NCI-H460 (cell line): ENCODE measurements at places on chromosomes 7 and 10.

DNA sequence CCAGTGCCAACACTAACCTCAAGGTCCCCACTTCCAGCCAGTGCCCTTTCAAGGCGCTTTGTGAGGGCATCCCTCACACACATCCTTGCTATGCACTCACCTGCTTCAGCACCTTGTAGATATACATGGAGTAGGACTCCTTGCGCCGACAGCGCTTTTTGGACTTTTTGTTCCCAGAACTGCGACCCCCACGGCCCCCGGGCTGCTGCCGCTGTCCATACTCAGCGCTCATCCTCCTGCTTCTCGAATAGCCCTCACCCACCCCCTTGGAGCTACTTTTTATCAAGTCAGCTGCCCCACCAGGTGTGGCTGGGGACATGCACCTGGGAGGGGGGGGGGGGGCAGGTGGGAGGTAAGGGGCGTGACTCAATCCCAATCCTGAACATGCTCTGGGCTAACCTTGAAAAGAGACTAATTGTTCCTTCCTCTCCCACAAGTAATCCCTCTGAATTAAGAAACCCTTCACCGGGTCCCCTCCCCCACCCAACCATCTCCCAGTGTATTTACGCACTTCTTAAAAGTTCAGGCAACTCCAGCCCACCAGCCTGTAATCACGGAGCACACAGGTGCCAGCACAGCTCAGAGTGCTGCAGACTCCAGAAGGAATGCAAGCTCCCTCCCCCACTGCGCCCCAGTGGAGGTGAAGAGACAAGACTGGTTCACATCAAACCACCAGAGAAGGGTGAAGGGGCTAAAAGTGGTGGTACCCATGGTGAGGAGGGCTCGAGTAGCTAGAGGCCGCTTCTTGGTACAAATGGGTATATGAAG is at the start of gene H2BK1:
Gene H2BK1, minus strand, starts transcription at position 402 of the 768 bp plus-strand sequence. Its CDS starts 170 bp downstream, at position 232.
- no peak for DNase-seq

DNA sequence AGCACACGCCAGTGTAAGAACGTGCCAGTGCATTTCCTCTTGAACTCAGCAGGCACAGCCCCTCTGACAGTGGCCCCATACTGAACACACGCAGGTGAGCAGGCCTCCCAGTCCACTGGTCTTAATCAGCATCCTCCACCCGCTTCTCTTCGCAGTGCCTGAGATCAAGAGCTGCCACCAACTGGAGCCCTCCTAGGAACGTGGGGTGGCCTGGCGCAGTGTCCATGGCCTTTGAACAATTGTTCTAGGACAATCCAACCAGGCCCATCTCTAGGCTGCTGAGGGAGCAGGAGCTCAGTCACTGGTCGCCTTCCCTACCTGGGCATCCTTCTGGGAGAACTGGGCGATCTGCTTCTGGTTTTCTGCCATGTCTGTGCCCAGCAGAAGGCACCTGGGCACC is 15.2 kb downstream of the PYROXD2 start:
- no peak for DNase-seq

- no peak for DNase-seq
Measured at GRCh38 chr7:133044722-133045473, 37.0 kb downstream of the CHCHD3 start.

- no peak for DNase-seq
Measured at GRCh38 chr10:132402781-132403241, 5.8 kb downstream of the PWWP2B start.

DNA sequence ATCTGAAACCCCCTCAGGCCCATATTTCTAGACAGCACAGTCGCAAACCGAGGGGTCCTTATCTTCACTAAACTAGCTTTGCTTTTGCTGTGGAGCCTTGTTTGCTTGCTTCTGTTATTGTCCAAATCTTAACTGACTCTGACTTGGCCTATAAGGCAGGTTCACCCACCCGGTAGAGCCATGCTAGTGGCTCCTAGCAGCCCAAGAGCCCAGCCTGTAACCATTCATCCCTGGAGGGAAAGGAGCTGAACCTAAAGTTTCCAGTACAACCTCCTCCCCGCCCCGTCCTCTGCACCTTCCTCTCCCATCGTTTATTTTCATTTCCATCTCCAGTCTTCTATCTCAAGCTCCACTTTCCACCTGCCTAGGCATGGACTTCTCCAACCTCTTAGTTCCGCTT is 345.7 kb downstream of the PTPRN2 start:
- no peak for DNase-seq

DNA sequence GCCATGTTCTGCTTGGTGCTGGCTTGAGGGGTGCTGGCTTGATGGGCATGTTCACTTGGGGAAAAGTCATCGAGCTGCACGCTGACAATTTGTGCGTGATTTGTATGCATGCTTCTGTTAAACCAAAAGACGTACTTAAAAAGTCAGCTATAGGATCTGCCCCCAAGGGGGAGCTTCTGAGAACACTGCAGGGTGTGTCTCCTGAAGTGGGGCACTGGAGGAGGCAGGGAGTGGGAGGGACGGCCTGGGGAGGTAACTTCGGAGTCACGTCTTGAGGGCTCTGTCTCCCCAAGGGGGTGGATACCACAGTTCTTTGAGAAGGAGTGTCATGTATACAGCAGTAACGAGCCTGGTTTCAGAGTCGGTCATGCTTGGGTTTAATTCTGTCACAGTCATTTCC is 406.5 kb downstream of the PLXNA4 start:
- no peak for DNase-seq

DNA sequence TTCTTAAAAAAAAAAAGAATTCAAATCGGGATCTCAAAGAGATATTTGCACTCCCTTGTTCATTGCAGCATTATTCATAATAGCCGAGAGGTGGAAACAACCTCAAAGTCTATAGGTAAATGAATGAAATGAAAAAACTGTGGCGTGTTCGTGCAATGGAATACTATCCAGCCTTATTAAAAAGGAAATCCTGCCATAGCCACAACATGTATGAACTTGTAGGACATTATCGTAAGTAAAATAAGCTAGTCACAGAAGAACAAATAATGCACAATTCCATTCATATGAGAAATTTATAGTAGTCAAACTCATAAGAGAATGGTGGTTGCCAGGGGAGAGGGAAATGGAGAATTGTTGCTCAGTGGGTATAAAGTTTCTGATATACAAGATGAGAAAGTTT is 37.9 kb downstream of the GRK5 start:
- DNase-seq = no peak

- DNase-seq = no peak
Measured at GRCh38 chr10:93413252-93413689, 68.9 kb downstream of the MYOF start.

- no peak for DNase-seq
Measured at GRCh38 chr10:43205681-43206390, 61.0 kb downstream of the RASGEF1A start.

DNA sequence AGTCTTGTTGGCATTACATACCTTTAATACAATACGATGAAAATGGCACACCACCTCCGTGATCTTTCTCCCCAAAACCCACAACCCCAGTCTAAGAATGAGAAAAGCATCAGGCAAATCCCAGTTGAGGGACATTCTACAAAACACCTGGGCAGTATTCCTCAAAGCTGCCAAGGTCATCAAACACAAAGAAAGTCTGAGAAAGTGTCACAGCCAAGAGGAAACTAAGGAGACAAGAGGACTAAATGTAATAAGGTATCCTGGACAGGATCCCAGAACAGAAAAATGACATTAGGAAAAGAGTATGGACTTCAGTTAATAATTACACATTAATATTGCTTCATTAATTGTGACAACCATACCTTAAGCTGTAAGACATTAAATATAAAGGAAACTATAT is 14.5 kb upstream of the FRMD4A start:
- no peak for DNase-seq

DNA sequence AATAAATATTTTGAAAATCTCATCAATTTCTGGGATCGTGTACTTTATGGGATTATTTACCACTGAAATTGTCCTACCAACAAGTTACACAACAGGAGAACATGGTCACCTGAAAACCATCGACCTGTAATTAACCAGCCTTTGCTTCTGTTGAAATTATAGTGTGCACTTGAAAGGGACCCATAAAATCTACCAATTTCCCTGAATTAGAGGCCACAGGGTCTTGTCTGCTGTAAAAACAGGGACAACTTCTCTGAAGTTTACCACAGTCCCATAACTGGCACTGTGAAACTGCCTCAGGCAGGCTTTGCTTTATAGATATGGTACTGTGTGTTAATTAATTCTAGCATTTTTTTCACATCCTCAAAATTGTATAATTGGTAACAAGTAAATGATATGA is 37.7 kb downstream of the RAB19 start:
- no peak for DNase-seq

DNA sequence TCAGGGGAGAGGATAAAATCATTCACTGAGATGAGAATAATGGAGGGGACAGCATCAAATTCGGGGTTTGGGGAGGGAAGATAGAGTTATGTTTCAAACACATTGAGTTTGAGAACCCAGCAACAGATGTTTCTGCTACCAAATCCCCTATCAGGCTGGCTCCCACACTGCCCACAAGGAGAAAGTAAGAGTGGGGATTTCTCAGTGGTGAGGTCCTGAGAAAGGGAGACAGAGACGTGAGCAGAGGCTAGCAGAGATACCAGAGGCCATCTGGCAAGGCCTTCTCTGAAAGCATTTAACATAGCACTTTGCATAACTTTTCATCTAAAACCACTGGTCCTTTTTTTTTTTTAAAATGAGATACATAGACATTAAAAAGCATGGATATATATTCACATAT is 7.8 kb upstream of the SLF2 start:
- DNase-seq = no peak

- no peak for DNase-seq
Measured at GRCh38 chr7:137160236-137160635, 183.3 kb downstream of the PTN start.

GRCh38 chr7:100983451-100984187 is 14.3 kb downstream of the MUC12 start:
- DNase-seq = no peak

DNA sequence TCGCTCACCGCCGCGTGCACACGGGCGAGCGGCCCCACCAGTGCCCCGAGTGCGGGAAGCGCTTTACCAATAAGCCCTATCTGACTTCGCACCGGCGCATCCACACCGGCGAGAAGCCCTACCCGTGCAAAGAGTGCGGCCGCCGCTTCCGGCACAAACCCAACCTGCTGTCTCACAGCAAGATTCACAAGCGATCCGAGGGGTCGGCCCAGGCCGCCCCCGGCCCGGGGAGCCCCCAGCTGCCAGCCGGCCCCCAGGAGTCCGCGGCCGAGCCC is 3.3 kb downstream of the REPIN1 start:
- no peak for DNase-seq

DNA sequence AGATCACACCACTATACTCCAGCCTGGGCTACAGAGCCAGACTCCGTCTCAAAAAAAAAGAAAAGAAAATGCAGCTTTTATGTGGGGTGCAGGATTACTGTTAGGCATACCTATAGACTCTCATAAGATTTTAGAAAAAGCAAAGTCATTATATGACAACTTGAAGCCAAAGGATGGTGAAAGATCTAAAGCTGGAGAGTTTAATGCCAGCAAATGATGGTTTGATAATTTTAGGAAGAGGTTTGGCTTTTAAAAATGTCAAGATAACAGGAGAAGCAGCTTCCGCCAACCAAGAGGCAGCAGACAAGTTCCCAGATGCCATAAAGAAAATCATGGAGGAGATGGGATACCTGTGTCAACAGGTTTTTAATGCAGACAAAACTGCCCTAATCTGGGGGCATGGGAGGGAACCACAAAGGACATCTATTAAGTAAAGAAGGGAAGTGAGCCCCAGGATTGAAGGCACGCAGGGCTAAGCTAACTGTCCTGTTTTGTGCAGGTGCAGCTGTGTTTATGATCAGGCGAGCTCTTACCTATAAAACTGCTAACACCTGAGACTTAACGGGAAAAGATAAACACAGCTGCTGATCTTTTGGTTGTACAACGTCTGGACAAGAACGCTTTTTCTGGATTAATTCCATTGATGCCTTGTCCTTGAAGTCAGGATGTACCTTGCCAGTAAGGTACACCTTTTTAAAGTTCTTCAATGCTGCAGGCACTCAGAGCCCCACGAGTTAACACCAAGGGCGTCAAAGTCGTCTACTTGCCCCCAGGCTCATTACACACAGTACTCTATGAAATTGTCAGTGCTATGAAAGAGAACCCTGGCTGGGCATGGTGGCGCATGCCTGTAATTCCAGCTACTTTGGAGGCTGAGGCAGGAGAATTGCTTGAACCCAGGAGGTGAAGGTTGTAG is 10.5 kb upstream of the ANKRD61 start:
- DNase-seq = no peak

DNA sequence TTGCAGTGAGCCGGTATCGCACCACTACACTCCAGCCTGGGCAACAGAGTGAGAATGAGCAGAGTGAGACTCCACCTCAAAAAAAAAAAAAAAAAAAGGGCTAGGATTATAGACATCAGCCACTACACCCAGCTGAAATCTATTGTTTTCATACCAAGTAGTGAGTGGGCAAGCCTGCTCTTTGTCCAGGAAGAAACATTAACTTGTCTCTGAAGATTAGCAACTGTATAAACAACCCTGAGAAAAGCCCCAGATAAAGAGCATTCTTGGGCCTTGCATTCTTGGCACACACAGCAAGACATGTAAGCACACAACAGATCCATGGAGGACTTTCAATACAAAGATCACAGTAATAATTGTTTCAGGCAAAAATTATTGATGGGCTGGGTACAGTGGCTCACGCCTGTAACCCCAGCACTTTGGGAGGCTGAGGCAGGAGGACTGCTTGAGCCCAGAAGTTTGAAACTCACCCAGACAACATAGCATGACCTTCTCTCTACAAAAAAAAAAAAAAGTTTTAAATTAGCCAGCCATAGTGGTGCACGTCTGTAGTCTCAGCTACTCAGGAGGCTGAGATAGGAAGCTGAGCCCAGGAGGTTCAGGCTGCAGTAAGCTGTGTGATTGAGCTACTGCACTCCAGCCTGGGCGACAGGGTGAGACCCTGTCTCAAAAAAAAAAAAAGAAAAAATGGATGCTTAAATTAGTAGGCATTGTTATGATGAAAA is 4.4 kb downstream of the PSPH start:
- DNase-seq = no peak

- no peak for DNase-seq
Measured at GRCh38 chr10:78231939-78232338, 198.3 kb downstream of the RPS24 start.

DNA sequence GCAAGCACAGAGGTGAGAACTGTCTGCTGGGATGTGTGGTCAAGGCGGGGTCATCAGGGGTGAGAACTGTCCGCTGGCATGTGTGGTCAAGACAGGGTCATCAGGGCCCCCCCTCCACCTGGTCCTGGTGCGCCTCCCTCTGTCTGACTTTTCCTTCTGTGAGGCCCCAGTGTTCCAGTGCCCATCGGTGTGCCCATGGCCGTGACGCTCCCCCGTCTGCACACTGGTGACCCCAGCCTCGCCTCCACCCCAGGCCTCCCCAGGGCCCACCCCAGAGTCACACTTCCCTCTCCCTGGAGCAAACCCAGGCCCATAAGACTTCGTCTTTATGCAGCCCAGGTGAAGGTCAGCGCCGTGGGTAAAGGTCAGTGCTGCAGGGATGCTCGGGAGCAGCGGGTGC is 70.1 kb upstream of the TCERG1L start:
- DNase-seq = no peak
